Chondrocyte (in vitro differentiated cells): ENCODE measurements at places on chromosomes 5 and 9. TPM values are rescaled to one million over a fixed set of nuclear protein-coding genes. Genes with fewer than 3 reads are reported as not detected.

GRCh38 chr5:1498623-1499416 is 24.9 kb downstream of the LPCAT1 start:
- H3K27me3 ChIP-seq = no peaks in the 10 kb centered on the region
- peaks cover 10% of the 10 kb centered on the region for H3K36me3 ChIP-seq
- no peak for DNase-seq
- peaks cover 3% of the 10 kb centered on the region for H3K4me1 ChIP-seq
- no peak overlapping the region for H3K27ac ChIP-seq

GRCh38 chr9:35679766-35680330 is 6.1 kb downstream of the CA9 start:
- no peak overlapping the region for H3K4me3 ChIP-seq
- peaks cover 25% of the 10 kb centered on the region for H3K36me3 ChIP-seq
- peak overlapping the region; percentile 58 for H3K27ac ChIP-seq
- DNase-seq = no peak
- H3K4me1 ChIP-seq = peaks cover 61% of the 10 kb centered on the region

GRCh38 chr5:150301170-150301505 is 1.6 kb downstream of the ARSI start:
- H3K36me3 ChIP-seq = no peaks in the 10 kb centered on the region
- no peak for DNase-seq
- H3K27me3 ChIP-seq = no peaks in the 10 kb centered on the region

- peak overlapping the region; percentile 42 for H3K4me3 ChIP-seq
- no peak for DNase-seq
- peak overlapping the region; percentile 90 for H3K27ac ChIP-seq
- peaks cover under 1% of the 10 kb centered on the region for H3K27me3 ChIP-seq
Observed at GRCh38 chr5:100595152-100595811, 60.1 kb downstream of the FAM174A start.

Gene PCDHGB6
- 52.4 to 64.2 TPM (median 56.8 TPM) in 3 replicates for total RNA-seq

GRCh38 chr9:137355761-137356365 is 53.8 kb upstream of the NRARP start:
- H3K4me3 ChIP-seq = no peak overlapping the region
- DNase-seq = no peak
- peaks cover 13% of the 10 kb centered on the region for H3K36me3 ChIP-seq
- H3K27ac ChIP-seq = no peak overlapping the region
- H3K4me1 ChIP-seq = no peaks in the 10 kb centered on the region

GRCh38 chr5:173670791-173671120 is 54.3 kb upstream of the BOD1 start:
- peaks cover 12% of the 10 kb centered on the region for H3K4me1 ChIP-seq
- no peak overlapping the region for H3K27ac ChIP-seq
- H3K36me3 ChIP-seq = no peaks in the 10 kb centered on the region
- no peak overlapping the region for H3K4me3 ChIP-seq
- no peak for DNase-seq

Gene HMCN2
- 0.05 to 0.36 TPM (median 0.10 TPM) in 3 replicates for total RNA-seq

Gene ITK
- not detected in 3 replicates for total RNA-seq
